ENCODE measurements at places on chromosomes 5 and 9.

- no peak for DNase-seq
Observed at GRCh38 chr5:125713109-125713805, 710.0 kb upstream of the GRAMD2B start.

DNA sequence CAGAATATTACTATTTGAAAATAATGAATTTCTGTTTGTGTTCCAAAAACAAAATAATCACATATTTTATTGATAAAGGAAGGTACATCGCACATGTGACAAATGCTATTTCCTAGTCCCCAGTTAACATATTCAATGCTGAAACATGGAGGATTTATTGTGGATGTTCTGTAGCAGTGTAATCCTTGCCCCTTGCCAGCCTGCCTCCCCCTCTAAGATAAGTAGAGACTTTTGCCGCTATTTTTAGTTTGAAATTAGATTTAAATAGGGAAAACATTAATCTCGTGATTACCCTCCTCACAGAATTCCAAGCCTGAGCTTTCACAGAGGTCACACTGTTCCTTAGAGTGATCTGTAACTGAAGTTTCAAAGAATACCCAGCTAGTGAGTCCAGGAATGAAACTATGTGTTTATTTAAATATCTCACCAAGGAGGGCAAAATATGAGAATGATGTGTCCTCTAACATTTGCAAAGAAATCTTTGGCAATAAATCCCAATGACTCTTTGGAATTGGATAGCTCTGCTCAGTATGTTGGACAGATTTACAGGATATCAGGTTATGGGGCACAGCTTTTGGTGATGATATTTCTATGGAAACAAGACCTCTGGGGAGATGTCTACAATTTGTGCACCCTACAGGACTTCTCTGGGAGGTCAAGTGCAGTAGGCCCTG lies 17.3 kb downstream of the CTXN3 start:
- no peak for DNase-seq

- no peak for DNase-seq
Observed at GRCh38 chr5:14009575-14009974, 65.1 kb upstream of the DNAH5 start.

GRCh38 chr9:124621371-124622328 lies 114.5 kb upstream of the NR5A1 start:
- no peak for DNase-seq

DNA sequence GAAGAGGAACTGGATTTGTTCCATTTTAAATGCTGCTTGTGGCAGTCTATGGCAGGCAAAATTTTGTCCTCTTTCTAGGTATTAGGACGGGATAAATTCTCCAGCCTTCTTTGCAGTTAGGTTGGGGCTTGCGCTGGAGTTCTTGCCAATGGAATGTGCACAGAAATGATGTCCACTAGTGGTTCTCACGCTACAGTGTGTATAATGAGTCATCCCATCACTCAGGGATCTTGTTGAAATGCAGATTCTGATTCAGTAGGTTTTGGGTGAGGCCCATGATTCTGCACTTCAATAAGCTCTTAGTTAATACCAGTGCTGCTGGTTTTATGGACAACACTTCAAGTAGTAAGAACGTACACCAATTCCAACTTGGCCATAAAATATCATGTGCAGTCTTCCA lies 317.6 kb upstream of the KLF4 start:
- DNase-seq = no peak

- no peak for DNase-seq
Observed at GRCh38 chr5:128038643-128039042, 44.9 kb upstream of the SLC12A2 start.

GRCh38 chr5:132388244-132389050 lies 18.9 kb downstream of the SLC22A5 start:
- no peak for DNase-seq

GRCh38 chr5:72499730-72500129 lies 7.5 kb downstream of the ZNF366 start:
- no peak for DNase-seq

DNA sequence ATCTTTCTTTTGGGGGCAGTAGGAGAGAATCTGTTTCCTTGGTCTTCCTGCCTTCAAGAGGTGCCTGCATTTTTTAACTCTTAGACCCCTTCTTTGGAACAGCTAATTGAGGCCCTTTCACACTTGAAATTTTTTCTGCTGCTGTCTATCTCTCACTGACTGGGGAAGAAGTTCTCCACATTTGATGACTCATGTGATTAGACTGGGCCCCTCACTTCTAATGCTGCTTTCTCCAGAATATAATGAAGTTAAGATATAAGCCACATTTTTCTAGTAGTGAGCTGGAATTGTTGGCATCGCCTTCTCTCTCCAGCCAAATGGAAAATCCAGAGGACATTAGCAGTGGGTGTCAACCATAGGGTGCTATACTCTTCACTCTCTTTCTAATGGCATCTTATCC lies 12.4 kb downstream of the ZNF474 start:
- DNase-seq = no peak

GRCh38 chr9:114275246-114276004 lies 47.5 kb upstream of the ORM1 start:
- no peak for DNase-seq

DNA sequence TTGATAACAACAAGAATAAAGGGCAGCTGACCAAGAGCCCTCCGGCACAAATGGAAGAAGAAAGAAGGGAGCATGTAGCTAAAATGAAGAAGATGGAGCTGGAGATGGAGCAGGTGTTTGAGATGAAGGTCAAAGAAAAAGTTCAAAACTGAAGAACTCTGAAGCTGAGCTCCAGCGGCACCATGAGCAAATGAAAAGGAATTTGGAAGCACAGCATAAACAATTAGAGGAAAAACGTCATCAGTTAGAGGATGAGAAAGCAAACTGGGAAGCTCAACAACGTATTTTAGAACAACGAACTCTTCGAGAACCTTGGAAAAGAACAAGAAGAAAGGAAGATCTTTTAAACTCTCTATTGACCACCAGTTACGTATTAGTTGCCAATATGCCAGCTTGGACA lies 100.9 kb downstream of the GABBR2 start:
- DNase-seq = no peak

DNA sequence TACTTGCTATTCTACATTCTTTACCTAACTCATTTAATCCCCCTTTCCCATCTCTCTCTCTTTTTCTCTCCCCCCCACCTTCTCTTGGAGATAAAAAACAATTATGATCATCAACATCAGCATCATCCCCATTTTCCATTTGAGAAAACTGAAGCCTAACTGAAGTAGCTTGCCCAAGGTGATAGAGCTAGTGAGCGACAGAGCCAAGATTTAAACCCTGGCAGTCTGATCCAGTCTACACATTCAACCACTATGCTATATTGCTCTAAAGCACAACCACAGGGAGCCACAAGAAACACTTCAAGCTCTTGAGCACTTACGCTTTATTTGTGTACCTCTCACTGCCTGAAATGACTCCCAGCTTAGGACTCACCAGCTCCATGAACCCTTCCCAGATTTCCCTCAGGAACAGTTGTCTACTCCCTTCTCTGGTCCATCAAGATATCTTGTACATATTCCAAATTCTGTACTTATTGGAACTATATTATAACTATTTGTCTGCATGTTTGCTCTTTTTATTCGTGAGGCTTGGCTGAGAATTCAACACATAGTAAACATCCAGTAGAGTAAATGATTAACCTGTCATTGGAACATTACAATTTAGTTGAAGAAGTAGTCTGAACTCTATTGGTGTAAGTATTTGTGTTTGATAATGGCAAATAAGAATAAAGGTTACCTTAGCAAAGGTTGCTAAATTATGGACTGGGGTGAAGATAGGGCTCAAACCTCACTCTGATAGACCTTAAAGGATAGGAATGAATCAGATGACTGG lies 164.8 kb downstream of the EFNA5 start:
- DNase-seq = no peak

DNA sequence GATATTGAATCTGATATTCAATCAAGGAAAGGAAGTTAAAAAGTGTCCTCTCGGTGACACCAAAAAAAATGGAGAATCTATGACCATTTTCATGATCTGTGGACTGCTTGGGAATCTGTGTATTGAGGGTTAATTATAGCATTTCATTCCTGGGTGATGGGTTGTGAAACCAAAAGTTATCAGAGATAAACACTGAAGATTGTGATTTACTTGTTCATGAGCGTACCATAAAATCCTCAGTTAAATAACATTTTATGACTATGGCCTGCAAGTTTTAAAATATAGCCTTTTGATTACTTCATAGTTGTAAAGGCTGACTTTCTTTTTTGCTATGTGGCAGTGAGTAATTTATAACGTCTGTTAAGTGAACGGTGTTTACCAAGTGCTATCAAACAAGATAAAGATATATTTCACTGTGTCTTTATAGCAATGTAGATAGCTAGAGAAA lies 267.9 kb upstream of the SEMA6A start:
- no peak for DNase-seq

- DNase-seq = no peak
Observed at GRCh38 chr9:9847750-9848149, 765.1 kb downstream of the PTPRD start.

DNA sequence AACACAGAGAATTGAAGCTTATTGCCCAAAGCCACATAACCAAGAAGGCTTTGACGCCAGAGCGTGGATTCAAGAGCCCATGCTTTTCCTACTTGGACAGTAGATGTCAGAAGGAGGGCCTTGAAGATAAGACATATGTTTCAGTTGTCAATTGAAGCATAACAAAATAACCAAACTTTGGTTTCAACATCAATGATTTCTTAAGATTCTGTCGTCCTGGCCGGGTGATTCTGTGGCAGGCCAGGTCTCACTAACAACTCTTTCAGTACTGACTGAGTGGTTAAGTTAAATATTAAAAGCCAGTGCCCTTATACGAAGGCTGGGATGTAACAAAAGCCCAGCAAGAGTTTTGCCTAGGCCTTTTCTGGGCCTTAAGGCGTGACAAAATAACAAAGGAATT lies 94.0 kb downstream of the RCL1 start:
- no peak for DNase-seq

DNA sequence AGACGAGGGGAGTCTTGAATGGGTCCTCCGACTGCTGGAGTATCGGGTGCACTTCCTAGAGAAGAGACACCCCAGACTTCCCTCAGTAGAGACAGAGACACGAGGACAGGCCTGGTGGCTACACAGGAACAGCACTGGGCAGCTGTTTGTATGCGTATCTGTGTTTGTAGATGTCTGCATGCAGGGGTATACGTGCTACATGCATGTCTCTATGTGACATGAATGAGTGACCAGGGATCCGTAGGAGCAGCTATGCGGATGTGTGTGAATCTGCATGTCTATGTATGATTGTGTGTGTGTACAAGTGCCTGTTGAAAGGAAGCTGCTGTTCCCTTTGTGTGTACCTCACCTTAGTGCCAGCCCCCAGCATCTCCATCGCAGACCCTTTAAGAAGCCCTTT lies 31.2 kb downstream of the CNTFR start:
- DNase-seq = no peak

GRCh38 chr5:72543365-72543764 lies 36.2 kb upstream of the ZNF366 start:
- DNase-seq = no peak

GRCh38 chr5:37886242-37886905 lies 46.5 kb upstream of the GDNF start:
- no peak for DNase-seq

DNA sequence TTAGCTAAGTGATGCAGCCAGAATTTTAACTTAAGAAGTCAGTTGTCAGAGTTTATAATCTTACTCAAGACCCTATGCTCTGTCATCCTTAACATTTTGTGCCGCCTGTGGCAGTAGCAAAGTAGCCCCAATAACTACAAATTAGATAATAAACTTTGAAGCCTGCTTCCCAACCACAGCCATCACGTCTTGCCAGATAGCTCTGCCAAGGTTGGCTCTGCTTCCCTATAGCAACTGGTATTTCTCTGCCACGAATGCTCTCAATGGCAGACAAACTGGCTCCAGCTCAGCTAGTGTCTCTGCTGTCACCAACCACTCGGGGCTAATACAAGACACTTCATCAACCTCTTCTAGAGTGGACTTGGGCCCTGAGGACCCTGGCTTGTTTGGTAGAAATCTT lies 576.1 kb downstream of the CDH12 start:
- DNase-seq = no peak

GRCh38 chr9:135714242-135715055 lies 12.5 kb downstream of the KCNT1 start:
- no peak for DNase-seq

DNA sequence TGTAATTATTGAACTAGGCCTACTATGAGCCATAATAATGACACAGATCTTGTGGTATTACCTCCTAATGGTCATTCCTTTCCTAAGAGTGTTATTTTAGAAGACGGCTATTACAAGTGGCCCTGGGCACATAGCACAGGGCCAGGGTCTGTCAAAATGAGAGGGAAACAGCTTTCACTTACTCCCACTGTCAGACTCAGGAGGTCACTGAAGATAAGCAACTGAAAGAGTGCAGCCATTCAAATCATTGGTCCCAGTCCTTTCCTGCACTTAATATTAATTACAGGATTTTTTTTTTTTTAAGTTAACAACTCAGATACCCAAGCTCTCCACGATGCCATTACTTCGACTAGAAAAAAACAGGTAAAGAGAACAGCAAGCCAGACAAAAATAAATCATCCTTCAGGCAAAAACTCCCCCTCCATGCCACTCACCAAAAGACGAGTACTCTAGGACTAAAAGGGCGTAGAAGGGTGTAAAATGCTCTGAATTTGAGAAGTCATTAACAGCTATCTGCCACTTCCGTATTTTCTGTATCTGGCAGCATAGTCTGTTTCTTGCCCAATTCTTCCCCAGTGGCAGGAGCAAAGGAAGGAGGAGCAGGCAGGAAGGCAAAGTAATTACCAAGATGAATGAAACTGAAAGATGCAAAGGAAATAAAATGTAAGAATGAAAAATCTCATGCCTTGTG lies 87.4 kb downstream of the ZNF608 start:
- DNase-seq = no peak

- DNase-seq = no peak
Observed at GRCh38 chr5:89983216-89983615, 426.3 kb downstream of the CETN3 start.

DNA sequence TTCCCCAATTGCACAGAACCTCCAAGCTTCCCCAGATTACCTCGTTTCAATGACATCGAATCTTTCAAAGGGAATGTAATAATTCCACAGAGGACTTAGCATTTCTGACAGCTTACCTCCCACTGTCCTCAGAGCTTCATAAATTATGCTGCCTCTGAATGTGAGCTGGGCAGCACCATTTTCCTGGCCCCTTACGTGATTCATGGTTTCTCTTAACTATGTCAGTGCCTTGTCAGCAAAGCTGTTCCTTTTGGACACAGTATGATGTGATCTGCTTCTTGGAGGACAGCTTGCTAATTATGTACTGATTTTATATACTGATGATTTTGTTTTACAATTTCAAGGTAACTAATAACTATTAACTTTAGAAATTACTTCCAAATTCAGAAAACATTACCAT lies 27.7 kb upstream of the SSBP2 start:
- DNase-seq = no peak

GRCh38 chr5:172109749-172110148 lies 78.3 kb downstream of the STK10 start:
- no peak for DNase-seq

DNA sequence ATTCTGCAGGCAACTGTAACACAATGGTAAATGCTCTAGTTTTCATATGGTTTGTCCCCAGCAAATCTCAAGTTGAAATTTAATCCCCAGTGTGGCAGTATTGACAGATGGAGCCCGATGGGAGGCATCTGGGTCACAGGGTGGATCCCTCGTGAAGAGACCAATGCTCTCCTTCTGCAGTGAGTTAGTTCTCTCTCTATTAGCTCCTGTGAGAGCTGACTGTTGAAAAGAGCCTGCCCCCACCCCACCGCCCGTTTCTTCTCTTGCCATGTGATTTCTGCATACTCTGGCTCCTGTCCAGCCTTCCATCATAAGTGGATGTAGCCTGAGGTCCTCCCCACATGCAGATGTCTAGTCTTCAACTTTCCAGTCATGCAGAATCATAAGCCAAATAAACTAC lies 27.0 kb downstream of the IARS1 start:
- no peak for DNase-seq

Measured in CD8-positive, alpha-beta memory T cell (primary cell).